ENCODE measurements at places on chromosomes 5 and 9.

- DNase-seq, result no peak
These were observed 946.0 kb downstream of the NR2F1-AS1 start for GRCh38 chr5:92635001-92635461.

GRCh38 chr5:5332287-5332686, 90.2 kb upstream of the ICE1 start:
- no peak for DNase-seq

DNA sequence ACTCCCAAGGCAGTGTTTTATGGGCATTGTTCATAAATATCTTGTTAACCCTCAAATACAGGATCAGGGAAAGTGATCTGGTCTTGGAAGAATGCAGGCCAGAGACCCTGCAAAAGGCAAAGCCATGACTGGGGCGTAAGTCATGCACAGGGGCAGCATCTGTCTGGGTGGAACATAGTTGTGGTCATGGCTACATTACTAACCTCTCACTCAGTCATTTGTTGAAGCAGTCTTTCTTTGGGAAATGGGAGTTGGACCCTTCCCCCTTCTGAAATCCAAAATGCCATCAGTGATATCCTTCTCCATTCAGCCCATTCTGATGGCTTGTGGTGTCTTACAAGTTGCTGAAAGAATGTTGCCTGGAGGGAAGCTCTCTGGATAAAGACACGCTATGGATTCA, 68.1 kb downstream of the GDNF start:
- peak; percentile 99 for DNase-seq

- DNase-seq, result peak; percentile 17
These were observed 375 bp upstream of the C5orf24 start for GRCh38 chr5:134845335-134845851.

DNA sequence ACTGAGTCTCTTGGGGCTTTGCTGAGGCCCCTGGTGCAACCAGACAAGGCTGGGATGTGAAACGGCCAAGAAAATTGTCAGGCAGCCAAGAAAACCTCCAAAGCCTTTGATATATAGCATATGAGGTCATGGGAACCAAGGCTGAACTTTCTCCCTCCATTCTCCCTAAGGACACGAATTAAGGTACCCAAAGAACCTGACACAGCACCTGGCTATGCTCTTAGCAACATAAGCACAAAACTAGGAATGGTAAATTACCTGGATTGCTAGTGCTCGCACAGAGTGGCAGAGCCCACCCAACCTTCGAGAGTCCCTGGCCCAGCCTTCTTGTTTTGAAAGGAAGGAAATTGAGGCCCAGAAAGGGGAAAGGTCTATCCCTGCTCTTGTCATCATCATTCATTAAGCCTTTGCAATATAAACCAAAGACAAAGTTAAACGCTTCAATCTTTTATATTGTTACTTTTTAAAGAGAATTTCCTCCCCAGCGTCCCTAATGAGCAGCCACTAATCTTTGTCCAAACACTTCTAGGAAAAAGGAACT, 220.0 kb upstream of the NR4A3 start:
- peak; percentile 1 for DNase-seq

GRCh38 chr5:162529886-162530285, 462.3 kb downstream of the GABRG2 start:
- peak; percentile 2 for DNase-seq

DNA sequence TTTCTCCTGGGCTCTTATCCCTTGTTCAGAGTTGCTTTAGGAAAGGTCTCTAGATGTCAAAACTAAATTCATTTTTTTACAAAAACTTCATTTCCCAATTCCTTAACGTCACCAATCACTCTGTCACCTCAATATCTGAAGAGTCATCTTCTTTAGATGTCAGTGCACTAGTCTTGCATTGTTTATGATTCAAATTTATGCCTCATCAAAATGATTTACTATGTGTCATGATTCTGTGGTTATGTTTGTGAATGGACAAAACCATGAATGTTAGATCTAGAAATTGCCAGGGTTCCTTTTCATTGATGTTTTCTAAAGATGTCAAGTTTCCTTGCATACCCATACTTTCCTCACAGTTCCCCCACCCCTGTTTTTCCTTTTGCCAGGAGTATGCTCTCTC, 21.5 kb downstream of the CWC27 start:
- DNase-seq, result peak; percentile 70

DNA sequence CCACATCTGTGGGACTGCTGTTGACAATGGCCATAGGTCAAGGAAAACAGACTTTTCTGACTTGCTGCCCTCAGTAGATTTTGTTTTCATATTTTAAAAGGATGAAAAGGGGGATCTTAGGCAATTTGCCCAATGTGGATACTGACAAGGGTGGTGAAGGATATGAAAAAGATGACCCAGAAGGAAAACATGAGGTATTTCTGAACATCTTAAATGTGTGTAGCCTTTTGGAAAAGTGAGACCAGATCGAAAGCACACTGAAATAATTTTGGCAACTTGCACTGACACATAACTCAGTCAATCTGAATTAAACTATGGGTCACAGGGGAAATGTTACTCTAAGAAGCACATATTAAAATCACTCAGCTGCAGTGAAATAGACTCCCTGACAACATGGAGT, 1793.0 kb upstream of the ACO1 start:
- no peak for DNase-seq

DNA sequence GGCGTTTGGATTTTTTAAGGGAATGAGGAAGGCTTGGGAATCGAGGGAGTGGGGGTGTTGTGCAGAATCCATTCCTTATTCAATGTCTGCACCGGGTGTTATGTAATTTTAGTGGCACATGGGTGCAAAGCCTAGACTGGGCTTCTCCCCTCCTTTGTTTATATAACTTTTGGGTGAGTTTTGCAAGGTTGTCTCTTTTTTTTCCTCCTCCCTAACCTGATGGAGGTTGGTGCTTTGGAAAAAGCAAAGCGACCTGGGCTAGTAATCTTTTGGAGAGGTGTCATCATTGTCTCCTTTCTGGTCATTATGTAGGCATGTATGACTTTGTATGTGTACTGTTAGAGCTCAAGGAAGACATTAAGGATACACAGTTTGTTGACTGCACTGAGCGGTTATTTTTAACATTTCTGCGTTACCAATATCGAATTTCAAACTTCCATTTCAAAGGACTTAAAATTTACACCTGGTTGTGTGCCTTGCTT, 3.1 kb downstream of the SMARCA2 start:
- DNase-seq, result no peak

DNA sequence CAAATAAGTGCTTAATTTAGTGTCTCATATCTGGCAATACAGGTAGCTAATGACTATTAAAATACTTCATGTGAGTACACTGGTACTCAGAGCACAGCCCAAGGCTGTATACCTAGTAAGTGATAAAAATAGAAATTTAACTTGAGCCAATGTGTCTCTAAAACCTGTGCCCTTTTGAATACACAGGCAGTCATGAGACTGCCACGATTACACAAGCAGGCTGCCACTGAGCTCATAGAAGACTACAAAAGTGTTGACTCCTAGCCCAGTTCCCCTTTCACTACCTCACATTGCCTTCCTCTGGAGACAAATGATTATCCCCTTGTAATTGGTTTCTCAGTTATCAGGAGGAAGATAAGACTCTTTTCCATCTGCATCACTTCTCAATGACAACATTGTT, 66.3 kb upstream of the PAPPA start:
- DNase-seq, result peak; percentile 86

DNA sequence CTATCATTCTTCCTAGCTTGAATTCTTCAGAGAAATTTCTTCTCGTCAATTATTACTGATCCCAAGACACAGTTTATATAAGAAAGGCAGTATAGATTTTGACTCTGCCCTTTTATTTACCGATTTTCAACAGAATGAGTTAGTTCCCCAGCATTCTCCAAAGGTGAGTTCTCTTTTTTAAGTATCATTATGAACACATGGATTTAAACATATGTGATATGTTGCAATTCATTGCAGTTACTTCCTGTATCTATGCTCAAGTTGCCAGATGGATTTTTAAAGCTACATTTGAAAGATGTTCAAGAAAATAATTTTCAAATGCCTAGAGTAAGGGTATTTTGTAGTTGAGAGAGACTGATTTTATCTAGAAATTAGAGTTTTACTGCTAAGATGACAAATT, 8.4 kb downstream of the WDR41 start:
- no peak for DNase-seq

DNA sequence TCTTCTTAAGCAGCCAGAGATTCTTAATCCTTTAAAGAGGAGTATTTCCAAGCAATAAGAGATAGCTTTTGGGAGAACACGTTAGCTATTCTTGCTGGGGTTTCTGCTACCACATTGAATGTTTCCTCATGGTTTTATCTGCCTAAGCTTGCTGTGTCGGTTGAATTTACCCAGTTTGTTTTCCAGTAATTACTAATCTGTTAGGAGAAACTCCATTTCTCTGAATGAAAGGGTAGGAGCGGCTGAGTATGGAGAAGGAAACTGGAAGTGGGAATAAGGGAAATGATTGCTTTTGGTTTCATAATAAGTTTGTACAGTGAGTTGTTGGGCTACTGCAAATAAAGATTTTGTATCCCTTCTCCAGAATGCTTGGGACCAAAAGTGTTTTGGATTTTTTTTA, 1.2 kb downstream of the JAK2 start:
- DNase-seq, result peak; percentile 18

DNA sequence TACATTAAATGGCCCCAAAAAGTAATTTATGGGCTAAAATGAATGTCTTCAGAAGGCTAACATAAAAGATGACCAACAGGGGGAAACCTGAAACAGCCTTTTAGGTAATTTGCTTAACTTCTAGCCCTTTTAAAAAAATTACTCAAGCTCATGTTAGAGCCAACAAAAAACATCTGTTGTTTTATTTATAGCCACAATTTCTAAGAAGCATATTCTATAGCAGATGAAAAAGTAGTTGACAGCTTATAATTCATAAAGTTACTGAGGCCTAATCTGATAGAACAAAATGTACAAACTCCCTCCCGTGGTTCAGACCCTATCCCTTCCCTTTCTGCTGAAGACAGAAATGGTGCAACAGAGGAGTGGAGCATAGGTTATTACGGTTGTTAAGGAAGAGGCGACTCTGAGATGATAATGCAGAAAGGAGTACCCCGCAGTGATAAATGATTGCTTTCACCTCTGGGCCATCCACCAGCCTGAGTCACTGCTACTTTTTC, 46.1 kb downstream of the PIK3R1 start:
- DNase-seq, result peak; percentile 66

- DNase-seq, result peak; percentile 42
These were observed 419.4 kb upstream of the PTGER4 start for GRCh38 chr5:40260361-40260760.

DNA sequence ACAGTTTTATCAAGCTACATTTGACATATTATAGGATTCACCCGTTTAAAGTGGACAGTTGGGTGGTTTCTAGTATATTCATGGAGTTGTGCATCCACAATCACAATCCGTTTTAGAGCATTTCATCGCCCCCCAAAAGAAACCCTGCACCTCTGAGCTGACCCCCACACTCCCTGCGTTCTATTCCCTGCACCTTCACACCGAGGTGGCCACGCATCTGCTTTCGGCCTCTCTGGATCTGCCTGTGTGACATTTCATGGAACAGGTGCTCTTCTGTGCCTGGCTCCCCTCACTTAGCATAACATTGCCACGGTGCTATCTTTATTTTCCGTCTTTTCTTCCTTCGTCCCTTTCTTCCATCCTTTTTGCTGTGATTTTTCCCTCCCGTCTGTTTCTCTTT, 32.7 kb downstream of the HRH2 start:
- DNase-seq, result no peak

DNA sequence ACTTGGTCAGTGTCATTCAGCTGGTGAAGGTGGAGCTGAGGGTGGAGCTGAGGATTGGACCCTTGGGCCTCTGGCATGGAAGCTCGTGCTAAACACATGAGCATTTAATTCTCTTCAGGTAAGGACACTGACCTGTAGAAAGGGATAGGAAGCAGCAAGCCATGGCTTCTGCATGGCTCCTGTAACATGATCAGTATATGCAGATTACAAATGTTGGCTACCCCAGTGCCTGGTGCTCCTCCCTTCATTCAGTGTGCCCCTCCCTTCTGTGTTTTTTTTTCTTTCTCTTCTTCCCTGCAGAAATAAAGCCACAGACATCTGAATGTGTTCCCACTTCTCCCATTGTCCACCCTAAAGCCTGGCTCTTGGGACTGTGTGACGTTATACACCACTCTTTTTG, 52.9 kb downstream of the ARHGAP26 start:
- no peak for DNase-seq

DNA sequence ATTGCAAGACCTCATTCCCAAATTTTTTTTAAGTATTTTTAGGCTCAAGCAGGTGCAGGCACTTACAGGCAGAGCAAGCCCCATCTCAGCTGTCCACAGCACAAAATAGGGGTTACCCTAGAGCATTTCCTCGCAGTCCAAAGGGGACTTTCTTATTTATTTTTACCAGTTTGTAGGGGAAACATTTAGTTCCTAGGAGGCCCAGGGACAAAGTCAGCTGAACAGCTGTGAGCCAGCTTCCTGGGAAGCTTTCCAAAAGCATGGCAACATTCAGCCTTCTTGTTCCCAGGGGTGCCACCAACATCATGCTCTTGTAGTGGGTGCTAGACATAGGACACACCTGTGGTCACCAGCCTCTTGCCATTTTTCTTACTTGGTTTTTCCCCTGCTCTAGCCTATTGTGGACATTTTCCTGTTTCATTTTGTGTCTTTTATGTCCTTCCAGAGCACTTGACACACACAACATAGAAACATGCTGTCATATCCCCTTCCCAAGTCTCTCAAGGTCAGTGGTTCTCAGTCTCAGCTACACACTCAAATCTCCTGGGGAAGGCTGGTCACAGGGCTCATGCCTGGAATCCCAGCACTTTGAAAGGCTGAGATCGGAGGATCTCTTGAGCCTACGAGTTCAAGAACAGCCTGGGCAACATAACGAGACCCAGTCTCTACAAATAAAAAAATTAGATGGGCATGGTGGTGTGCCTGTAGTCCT, 38.2 kb downstream of the HAVCR1 start:
- DNase-seq, result no peak

DNA sequence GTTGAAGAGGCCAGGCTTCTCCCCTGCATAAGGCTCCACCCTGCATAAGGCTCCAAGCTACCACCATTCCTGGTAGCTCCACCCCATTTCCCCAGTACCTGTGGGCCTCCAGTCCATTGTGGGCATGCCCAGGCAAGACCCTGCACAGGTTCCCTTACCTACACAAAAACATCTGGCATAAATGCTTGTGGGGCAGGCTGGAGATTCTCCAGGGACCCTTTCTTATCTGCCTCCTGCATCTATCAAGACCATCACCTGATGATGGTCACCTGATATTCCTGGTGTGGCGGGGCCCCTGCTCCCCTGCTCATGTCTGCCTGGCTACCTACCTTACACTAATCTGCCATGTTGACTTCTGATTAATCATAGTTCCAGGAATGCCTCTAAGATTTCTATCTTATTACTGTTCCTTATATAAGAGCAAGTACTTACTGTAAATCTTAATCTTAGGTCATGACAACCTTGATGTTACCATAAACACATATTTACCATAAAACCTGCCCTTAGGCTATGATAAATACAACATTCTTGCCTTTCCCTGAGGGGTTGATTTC, 41.0 kb downstream of the FGD3 start:
- no peak for DNase-seq

DNA sequence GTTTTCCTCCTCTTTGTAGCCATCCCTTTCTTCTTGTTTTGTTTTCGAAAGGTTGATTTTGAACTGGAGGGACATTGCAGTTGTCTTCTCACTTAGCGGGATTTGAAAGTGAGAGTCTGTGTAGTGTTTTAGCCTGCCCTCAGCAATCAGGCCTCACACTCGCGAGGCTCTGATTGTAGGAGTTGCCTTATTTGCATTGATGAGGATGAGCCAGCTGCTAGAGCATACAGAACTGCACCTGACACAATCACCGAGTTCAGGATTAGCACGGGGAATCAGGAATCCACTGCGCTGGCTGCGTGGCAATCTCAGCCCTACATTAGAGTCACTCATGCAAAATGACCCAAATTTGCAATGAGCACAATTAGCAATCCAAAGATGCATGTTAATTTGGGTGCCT, 122.5 kb upstream of the TMEM161B start:
- DNase-seq, result no peak
